Gastroesophageal sphincter (tissue), 4 donors: ENCODE measurements at places on chromosomes 7 and 10.

GRCh38 chr7:130444751-130445407, 4.1 kb upstream of the CEP41 start:
- H3K4me3 ChIP-seq = no peak overlapping the region
- no peak for ATAC-seq
- peaks cover 4% of the 10 kb centered on the region for H3K4me1 ChIP-seq

- ATAC-seq = no peak
- no peaks in the 10 kb centered on the region for H3K4me1 ChIP-seq
- H3K4me3 ChIP-seq = no peak overlapping the region
- no peaks in the 10 kb centered on the region for H3K27me3 ChIP-seq
- H3K36me3 ChIP-seq = no peaks in the 10 kb centered on the region
- no peak overlapping the region for H3K27ac ChIP-seq
These were observed 350.3 kb downstream of the GPAM start for GRCh38 chr10:111833251-111833650.

DNA sequence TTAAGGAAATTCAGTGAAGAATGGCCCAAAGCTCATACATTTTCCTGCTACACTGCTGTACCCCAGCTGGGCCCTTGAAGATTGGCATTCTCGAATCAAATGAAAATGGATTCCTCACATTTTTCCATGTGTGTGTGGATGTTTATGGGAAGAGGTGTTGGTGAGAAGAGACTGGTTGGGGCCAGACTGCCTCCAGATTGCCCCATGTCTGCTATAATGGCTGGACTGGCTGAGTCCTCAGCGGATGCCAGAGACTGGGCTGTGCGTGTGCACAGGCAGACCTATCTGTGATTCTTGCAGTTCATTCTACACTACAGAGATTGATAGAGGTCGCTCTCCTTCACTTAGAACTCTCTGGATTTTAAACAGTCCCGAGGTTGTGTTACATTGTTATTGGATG, 183.6 kb upstream of the GDF10 start:
- no peak for ATAC-seq
- H3K4me3 ChIP-seq = no peak overlapping the region
- H3K4me1 ChIP-seq = no peaks in the 10 kb centered on the region
- no peak overlapping the region for H3K27ac ChIP-seq

GRCh38 chr7:90747516-90747915, 151.4 kb downstream of the CDK14 start:
- H3K4me3 ChIP-seq = no peak overlapping the region
- ATAC-seq = no peak

DNA sequence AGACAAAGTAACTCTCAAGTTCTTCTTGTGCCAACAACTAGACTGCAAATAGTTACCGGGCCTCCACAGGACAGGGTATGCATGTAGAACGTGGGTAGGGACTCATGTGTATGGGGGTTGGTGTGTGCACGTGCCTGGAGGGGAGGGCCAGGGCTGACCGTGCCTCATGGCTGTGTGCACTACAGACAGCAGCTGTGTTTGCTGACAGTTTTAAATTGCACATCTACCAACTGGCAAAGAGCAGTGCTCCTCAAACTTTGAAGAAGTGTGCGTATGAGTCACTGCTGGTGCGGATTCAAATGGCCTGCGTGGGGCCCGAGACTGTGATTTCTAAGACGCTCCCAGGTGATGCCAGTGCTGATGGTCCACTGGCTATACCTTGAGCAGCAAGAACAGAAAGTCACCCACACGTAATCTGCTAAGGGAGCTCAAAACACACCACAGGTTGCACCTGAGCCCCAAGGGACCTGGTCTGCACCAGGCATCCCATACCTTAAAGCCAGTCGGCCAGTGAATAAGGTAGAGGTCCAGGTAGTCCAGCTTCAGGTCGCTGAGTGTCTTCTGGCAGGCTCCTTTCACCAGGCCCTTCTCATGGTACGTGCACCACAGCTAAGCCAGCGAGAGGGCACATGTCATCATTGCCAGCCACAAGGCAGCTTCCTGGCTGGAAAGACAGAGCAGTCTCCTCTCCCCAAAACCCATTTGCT, 8.5 kb downstream of the AKR1B1 start:
- no peak overlapping the region for H3K4me3 ChIP-seq
- no peak overlapping the region for H3K27ac ChIP-seq
- H3K4me1 ChIP-seq = peaks cover 14% of the 10 kb centered on the region
- ATAC-seq = peak; percentile 46
- H3K27me3 ChIP-seq = no peaks in the 10 kb centered on the region

DNA sequence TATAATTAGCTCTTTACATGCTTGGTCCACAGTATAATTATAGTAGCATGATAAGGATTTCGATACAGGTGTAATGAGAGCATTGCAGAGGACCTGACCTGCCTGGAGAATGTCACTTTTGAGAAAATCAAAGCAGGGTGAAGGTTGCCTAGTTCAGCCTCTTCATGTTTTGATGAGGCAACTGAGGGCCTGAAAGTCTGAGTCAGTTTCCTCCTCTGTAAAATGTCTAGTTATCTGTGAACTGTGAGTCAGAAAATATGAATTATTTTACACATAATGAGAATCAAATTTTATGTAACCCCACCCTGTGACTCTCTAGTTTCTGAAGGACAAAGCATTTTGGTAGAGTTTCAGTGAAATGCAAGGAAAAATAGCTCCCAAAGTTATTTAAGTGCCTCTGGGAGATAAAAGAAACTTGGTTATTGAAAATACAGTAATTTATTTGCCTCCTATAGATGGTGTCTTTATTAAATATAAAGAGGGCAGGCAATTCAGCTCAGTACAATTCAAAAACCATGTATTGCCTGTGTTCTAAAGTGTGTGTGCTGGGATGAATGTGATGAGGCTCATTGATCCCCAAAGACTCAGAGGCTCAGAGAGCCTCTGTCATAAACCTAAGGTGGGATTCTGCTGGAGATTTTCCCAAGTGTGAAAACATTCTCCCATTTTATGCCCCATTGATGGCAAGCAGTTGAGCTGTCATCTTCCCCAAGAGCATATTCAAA, 37.3 kb upstream of the SAMD9L start:
- no peaks in the 10 kb centered on the region for H3K27me3 ChIP-seq
- H3K4me1 ChIP-seq = no peaks in the 10 kb centered on the region
- no peaks in the 10 kb centered on the region for H3K36me3 ChIP-seq
- ATAC-seq = no peak

DNA sequence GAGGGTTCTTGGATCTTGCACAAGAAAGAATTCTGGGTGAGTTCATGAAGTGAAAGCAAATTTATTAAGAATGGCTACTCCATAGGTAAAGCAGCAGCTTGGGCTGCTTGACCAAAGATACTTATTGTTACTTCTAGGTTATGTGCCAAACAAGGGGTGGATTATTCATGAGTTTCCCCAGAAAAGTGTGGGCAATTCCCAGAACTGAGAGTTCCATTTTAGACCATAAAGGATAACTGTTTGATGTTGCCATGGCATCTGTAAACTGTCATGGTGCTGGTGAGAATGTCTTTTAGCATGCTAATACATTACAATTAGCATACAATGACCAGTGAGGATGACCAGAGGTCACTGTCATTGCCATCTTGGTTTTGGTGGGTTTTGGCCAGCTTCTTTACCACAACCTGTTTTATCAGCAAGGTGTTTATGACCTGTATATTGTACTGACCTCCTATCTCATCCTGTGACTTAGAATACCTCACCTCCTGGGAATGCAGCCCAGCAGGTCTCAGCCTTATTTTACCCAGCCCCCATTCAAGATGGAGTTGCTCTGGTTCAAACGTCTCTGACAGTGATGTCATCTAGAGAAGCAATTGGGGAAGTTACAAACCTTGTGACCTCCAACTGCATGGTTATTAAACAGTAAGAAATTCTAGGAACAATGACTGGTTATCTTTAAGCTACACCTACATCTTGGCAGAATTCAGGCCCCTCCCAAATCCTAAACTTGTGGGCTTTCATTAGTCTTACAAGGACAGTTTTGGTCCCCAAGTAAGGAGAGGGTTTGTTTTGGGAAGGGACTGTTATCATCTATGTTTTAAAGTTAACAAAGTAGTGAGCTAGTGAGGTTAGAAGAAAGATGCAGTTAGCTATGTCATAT, 48.0 kb upstream of the INHBA start:
- H3K27ac ChIP-seq = no peak overlapping the region
- no peak overlapping the region for H3K4me3 ChIP-seq
- H3K36me3 ChIP-seq = no peaks in the 10 kb centered on the region
- no peak for ATAC-seq
- no peaks in the 10 kb centered on the region for H3K27me3 ChIP-seq

DNA sequence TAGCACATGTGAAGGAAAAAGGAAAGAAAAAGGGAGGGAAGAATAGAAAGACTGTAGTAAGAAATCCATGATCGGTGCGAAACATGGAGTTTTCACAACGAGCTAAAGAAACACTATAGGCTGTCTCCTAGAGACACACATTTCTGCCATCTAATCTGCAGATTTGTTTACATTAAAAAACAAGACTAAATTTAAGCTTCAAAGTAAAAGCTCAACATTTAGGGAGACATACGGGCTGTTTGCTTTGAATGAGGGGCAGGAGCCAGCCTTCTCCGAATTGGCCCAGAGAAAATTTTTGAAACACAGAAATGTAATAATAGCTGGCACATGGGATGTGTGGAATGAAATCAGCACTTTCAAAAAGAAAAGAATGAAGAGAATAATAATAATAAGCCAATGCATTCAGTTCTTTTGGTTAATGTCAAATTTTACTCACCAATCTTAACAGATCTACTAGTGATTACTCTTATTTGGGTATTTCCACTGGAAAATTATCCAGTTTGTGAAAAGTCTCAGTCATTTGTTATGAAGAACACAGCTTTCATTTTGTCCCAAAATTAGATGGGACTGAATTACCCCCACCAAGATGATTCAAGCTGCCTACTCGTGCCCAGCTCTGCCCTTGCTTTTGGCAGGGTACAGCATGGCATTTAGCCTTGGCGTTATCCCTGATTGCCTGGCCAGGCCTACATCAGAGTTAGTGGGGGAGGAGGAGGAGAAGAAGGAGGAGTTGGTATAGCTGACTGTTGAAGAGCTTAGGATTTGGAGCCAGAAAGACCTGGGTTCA, 47.1 kb downstream of the MTURN start:
- H3K4me1 ChIP-seq = peaks cover 66% of the 10 kb centered on the region
- H3K27ac ChIP-seq = peak overlapping the region; percentile 66
- peak; percentile 59 for ATAC-seq
- H3K4me3 ChIP-seq = no peak overlapping the region
- H3K36me3 ChIP-seq = no peaks in the 10 kb centered on the region
- H3K27me3 ChIP-seq = no peaks in the 10 kb centered on the region

- H3K4me3 ChIP-seq = no peak overlapping the region
- no peaks in the 10 kb centered on the region for H3K4me1 ChIP-seq
- no peaks in the 10 kb centered on the region for H3K36me3 ChIP-seq
- no peak overlapping the region for H3K27ac ChIP-seq
- ATAC-seq = no peak
These were observed 495.9 kb upstream of the ANKRD30A start for GRCh38 chr10:36629476-36629875.

DNA sequence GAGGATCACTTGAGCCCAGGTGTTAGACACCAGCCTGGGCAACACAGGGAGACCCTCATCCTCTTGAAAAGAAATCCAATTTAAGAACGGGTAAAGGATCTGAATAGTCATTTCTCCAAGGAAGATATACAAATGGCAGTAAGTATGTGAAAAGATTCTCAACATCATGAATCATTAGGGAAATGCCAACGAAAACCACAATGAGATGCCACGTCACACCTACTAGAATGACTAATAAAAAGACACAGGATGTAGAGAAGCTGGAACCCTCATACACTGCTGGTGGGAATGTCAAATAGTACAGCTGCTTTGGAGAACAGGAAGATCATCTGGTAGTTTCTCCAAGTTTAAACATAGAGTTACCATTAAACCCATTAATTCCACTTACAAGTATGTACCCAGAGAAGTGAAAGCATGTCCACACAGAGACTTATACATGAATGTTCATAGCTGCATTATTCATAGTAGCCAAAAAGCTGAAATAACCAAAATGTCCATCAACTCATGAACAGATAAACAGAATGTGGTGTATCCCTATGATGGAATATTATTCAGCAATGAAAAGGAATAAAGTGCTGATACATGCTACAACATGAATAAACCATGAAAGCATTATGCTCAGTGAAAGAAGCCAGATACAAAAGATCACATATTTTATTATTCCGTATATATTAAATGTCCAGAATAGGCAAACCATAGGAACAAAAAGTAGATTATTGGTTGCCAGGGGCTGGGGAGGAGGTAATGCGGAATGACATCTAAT, 13.1 kb upstream of the ZMIZ2 start:
- no peak overlapping the region for H3K27ac ChIP-seq
- no peaks in the 10 kb centered on the region for H3K4me1 ChIP-seq
- no peak for ATAC-seq

DNA sequence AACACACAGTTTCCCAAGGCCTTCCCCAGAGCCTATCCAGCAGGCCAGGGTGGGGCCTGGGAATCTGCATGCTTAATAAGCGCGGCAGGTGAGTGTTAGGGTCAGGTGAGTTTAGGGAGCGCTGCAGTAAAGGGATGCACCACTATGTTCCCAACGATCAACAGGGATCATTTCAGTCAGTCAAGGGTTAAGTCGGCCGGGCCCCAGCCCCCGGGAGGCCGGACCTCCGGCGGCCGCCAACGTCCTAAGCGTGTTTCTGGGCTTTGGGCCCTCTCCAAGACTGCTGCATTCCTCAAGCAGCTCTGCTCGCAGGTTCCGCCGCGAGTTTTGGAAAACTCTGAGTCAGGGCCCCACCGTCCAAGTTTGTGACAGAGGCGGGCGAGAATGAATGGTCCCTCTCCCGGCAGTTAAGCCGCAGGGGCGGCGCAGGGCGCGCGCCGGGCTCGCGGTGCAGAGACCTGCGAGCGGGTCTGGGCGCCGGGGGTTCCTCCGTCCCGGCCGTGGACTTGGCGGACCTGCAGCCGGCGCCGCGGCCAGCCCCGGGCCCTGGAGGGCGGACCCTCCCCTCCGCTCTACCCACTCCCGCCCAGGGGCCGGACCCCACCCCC, 81.6 kb downstream of the ARHGAP22 start:
- H3K36me3 ChIP-seq = no peaks in the 10 kb centered on the region
- H3K4me1 ChIP-seq = peaks cover 38% of the 10 kb centered on the region
- peak overlapping the region; percentile 58 for H3K4me3 ChIP-seq
- H3K27ac ChIP-seq = peak overlapping the region; percentile 76
- peak; percentile 92 for ATAC-seq

- no peaks in the 10 kb centered on the region for H3K36me3 ChIP-seq
- no peaks in the 10 kb centered on the region for H3K27me3 ChIP-seq
- no peaks in the 10 kb centered on the region for H3K4me1 ChIP-seq
- H3K4me3 ChIP-seq = no peak overlapping the region
- ATAC-seq = no peak
These were observed 226.3 kb downstream of the MGMT start for GRCh38 chr10:129693382-129693781.

GRCh38 chr7:91496251-91496820, 232.1 kb downstream of the FZD1 start:
- H3K27me3 ChIP-seq = no peaks in the 10 kb centered on the region
- no peak overlapping the region for H3K27ac ChIP-seq
- no peaks in the 10 kb centered on the region for H3K4me1 ChIP-seq

- no peaks in the 10 kb centered on the region for H3K27me3 ChIP-seq
- H3K4me3 ChIP-seq = no peak overlapping the region
- no peak for ATAC-seq
- no peak overlapping the region for H3K27ac ChIP-seq
- H3K36me3 ChIP-seq = no peaks in the 10 kb centered on the region
- H3K4me1 ChIP-seq = peaks cover 5% of the 10 kb centered on the region
These were observed 46.5 kb downstream of the FAS start for GRCh38 chr10:89037096-89037495.
